Midbrain (tissue), 1 donor: ENCODE measurements at places on chromosomes 11 and 22.

GRCh38 chr11:84384731-84385130, 1098.6 kb upstream of the CCDC90B start:
- DNase-seq, result peak; percentile 73

DNA sequence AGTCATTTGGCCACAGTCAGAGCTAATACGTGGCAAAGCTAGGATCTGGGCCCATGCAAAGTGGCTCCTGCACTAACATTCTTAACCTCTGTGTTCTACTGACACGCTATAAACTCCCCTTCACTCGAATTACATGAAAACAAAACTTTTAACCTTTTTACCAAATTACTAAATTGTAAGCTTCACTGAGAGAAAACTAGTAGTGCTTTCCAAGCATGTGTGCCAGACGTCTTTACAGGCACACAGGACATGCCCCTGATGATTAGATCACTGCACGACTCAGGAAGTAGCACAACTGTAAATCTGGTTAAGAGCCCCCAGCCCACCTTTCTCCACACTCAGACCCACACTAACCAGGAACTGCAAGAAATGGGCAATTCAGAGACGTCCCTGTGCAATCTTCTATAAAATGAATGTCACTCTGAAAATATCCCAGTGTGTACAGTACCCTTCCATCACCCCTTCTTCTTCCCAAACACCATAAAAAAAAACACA, 16.1 kb downstream of the PHF21A start:
- no peak for DNase-seq

- DNase-seq, result no peak
Measured at GRCh38 chr11:102192349-102193066, 82.3 kb downstream of the YAP1 start.

DNA sequence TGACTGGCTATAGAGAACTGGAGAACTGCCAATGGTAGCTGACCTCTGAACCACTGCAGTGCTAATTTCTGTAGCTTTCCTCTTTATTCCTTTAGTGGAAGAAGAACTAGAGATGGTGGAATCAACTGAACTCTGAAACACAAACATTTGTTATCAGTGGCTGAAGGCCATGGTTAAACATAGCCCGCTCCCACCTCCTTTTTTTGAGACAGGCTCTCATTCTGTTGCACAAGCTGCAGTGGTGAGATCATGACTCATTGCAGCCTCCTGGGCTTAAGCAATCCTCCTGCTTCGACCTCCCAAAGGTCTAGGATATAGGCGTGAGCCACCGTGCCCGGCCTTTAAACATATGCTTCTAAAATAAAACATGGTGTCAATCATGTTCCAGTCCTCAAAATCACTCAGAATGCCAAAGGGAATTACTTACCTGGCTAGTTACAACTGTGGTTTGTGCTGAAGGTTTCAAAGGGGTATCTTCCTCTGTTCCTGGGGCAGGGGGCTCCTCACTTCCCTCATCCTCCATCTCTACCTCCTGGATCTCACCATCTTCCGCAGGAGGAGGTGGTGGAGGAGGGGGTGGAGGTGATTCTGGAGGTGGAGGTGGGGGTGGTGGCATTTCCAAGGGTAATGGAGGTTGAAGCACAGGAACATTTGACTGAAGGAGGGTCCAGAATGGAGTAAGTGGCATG, 9.0 kb upstream of the AGBL2 start:
- DNase-seq, result no peak

DNA sequence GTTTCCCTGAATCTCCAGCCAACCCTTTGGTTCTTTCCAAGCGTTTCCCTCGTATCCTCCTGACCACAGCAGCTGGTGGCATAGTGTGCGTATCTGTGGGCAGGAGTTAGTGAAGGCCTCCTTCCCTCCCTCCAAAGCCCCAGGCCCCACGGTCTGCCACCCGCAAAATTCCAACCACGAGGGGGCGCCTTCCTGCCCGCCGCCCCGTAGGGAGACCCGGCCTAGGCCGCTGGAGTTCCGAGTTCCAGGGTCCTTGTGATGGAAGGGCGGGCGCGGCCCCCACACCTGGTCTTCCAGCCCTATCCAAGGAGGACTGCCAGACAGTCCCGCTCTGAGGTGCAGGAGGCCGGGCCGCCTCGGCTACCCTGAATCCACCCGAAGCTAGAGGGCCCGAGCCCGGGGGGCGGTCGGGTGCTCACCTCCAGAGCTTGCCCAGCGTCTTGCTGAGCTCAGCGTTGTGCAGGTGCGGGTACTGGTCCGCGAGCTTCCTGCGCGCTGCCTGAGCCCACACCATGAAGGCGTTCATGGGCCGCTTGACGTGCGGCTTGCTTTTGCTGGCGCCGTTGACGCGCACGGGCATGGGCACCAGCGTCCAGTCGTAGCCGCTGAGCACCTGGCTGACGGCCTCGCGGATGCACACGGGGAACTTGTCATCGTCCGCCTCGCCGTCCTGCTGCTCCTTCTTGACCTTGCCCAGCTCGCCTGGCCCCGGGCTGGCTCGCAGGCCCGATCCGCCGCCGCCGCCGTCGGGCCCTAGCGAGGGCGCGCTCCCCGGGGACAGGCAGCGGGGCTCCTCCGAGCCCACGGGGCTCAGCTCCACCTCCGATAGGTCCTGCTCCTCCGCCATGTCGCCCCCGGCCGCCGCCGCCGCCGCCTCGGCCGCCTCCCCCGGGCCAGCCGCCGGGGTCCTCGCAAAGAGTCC, 1.2 kb downstream of the SOX10 start:
- DNase-seq, result no peak

DNA sequence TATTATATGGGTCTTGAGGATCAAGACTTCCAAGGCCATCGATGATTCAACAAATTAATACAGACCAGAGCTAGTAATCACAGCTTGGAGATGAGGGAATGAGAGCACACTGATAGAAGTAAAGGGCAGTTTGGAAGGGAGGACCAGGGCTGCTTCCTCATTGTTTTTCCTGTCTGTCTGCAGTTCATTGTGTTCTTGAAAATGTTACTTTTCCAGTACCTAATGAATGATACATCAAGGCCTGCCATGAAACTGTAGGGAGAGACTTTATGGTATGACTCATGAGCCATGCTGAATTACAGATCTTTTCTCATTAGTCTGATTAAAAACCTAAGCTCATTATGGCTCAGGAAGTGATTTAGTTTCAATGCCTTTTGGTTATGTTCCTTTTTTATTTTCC, 855.6 kb downstream of the KCNA4 start:
- DNase-seq, result no peak

DNA sequence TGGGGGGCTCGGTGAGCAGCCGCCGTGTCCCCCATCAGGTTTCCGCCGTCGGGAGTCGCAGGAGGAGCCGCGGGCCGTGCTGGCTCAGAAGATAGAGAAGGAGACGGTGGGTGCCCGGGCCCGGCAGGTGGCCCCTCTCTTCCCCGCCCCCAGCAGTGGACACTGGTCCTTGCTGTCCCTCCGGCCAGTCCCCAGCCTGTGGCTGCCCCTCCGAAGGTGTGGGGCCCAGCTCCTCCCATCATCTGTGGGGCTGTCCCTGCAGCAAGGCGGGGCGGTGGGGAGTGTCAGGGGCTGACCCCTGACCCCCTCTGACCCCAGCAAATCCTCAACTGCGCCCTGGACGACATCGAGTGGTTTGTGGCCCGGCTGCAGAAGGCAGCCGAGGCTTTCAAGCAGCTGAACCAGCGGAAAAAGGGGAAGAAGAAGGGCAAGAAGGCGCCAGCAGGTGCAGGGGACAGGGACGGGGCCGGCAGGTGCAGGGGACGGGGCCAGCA, 15.3 kb downstream of the EPS8L2 start:
- no peak for DNase-seq

GRCh38 chr22:30444632-30445437, 19.3 kb downstream of the MTFP1 start:
- DNase-seq, result peak; percentile 71
